MG63 (cell line): ENCODE measurements at places on chromosomes 5 and 9. TPM values are rescaled to one million over a fixed set of nuclear protein-coding genes. Genes with fewer than 3 reads are reported as not detected.
A peak's percentile ranks its signal among the peaks of the same experiment; 100 is the strongest.

Gene MSX2
- total RNA-seq = 8.5 and 10.7 TPM in 2 replicates

Gene ARHGEF37
- 0.17 and 1.1 TPM in 2 replicates for total RNA-seq

DNA sequence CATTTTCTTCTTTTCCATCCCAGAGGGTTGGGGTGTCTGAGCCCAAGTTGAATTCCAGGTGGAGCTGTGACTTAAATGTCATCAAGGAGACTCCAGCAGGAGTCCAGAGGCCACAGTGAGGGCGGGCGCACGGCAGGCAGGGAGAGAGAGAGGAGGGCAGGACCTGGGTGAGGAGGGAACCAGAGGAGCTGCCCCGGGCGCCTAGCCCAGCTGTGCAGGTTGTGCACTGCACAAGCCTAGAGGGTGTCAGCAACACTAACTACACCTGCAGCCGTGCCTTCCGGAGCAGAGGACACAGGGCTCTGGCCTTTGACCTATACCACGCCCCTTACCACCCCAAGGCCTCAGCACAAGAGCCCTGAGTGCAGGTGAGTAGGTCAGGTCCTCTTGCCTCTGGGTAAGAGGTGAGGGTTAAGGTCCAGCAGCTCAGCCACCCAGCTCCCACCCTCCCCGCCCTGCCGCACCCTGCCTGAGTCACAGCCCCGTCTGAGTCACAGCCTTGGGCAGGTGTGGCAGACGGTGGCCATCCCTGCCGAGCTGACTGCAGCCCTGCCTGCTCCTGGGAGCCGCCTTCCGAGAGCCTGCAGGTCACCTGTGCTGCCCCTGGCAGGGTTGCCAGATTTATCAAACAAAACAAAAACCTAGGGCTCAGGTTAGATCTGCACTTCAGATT is 6.4 kb upstream of the AGPAT2 start:
- DNase-seq = peak; percentile 69

Gene TSLP
- total RNA-seq = 0.43 TPM in 1 of 2 replicates, not detected in the other

DNA sequence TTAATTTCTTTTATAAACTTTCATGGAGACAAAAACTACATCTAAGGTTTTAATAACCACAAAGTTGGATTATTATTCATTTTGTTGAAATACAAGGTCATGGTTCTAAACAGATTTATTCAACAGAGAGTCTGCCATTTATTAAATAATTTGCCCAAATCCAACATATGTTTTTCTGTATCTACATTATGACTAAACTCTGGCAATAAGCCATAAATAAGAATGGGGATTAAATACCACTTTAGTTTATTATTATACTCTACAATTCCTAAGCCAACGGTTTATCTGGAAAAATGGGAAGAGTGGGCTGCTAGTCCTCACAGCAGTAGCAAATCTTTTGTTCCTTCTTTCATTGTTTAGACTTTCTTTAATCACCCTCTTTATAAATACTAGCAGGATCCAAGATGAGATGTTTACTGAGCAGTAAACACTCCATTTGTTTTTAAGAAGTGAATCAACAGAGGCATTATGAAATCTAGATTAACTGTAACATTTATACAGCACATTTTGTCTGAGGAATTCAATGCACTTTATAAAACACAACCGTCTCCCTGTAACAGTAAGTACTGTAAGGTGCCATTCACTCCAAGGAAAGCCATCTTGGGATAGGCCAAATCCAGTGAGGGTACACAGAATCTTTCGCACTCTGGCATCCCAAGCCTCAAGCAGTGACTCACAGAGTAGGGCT is 89.7 kb downstream of the DROSHA start:
- peak; percentile 45 for DNase-seq

DNA sequence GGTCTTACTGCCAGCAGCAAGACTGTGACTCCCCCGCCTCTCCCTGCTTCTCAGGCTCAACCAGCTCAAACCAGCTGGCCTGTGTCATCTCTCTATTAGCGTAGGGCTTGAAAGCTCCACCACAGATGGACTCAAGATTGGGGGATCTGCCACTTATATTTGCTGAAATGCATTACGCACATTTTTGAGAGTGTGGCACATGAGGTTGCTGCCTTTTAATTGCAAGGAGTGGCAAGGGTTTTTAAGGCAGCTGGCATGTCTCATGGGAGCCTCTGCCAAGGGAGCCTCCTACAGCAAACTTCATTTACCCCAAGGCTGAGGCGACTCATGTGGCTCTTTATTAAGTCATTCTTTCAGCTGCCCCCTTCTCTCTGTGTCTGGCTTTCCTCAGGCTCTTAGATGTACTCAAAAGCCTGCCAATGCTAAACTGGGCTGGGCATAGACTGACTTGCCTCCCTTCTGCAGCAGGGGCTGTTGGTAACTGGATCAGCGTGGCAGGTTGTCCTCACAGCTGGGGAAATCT is 219.3 kb downstream of the SMARCA2 start:
- peak; percentile 81 for DNase-seq

- DNase-seq = peak; percentile 38
Measured at GRCh38 chr5:19241690-19242089, 746.3 kb downstream of the CDH18 start.

DNA sequence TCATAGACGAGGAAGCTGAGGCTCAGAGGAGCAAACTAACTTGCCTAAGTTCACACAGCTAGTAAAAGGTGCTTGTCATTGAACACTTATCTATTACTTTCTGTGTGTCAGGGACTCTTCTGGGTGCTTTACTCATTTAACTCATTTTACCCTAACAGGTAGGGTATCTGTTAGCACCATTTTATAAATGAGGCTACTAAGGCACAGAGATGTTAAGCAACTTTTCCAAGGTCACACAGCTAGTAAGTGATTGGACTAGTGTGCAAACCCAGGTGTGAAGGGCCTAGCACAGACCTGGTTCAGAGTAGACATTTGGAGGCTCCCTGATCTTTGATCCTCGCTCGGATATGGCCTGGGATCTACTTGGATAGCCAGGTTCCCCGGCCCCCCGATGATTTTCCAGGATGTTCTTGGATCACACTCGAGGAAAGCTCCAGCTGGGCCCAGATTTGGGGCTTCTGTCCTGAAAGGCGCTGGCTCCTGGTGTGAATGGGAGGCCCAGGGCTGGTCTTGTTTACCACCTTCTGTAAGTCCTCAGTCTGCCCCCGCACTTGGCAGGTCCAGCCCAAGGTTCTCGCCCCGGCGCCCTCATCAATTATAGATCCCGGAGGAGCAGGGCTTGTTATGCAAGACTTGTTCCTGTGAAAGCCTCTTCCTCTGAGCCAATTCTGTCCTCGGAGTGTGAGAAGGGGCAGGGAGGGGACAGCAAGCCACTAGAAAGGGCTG is 37.5 kb downstream of the GSN start:
- no peak for DNase-seq

DNA sequence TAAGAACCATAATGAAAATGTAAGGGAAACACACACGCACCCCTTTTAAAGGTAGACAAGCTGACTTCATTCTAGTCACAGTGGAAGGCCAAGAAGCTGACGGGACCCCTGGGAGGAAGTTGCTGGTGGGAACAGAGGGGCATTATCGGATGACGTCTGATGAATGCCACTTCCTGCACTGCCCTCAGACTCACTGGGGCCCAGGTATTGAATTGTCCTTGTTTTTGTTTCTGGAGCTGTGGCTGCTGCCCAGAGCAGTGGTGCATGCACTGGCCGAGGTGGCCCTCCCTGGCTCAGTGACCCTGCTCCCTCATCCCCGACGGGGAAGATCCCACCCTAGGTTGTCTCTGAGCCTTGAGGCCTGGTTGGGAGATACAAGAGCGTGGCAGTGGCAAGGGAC is 15.3 kb upstream of the RPL26L1 start:
- no peak for DNase-seq

DNA sequence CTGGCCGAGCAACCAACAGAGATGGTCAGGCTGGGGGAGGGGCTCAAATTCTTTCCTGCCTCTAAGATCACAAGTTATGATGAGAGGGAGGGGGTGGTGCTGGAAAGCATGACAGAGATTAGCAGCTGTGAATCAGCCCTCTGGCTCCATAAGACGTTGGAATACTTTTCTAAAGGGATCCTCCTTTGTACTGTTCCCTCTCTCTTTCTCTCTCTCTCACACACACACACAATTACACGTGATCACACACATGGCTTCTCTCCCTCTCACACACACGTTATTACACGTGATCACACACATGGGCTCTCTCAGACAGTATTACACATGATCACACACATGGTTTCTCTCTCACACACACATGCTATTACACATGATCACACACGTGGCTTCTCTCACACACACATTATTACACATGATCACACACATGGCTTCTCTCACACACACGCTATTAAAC is at the start of gene SLC45A2:
TSS of gene SLC45A2 (minus strand) at position 23 of the 454 bp plus-strand sequence. CDS start 110 bp downstream, outside the sequence.
- no peak for DNase-seq

DNA sequence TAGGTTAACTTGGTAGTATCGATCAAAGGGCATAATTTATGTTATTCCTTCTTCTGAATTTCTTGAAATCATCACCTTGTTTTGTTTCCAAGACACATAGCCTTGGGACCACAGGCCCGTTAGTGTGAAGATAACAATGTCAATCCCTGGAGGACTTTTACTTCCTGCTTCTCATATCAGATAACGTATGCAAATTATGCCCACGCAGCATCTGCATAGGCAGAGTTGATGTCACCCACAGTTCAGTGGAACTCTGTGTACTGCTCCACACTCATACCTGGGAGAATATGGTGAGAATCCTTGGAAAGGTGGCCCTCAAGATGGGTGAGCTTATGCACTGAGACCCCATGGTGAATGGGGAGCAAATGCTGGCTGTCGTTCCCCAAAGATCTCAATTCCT is 95.0 kb downstream of the CFAP90 start:
- no peak for DNase-seq

GRCh38 chr9:123544007-123544827 is 188.2 kb downstream of the CRB2 start:
- no peak for DNase-seq

- peak; percentile 49 for DNase-seq
Measured at GRCh38 chr9:100473276-100474081, 530 bp downstream of the TMEFF1 start.

DNA sequence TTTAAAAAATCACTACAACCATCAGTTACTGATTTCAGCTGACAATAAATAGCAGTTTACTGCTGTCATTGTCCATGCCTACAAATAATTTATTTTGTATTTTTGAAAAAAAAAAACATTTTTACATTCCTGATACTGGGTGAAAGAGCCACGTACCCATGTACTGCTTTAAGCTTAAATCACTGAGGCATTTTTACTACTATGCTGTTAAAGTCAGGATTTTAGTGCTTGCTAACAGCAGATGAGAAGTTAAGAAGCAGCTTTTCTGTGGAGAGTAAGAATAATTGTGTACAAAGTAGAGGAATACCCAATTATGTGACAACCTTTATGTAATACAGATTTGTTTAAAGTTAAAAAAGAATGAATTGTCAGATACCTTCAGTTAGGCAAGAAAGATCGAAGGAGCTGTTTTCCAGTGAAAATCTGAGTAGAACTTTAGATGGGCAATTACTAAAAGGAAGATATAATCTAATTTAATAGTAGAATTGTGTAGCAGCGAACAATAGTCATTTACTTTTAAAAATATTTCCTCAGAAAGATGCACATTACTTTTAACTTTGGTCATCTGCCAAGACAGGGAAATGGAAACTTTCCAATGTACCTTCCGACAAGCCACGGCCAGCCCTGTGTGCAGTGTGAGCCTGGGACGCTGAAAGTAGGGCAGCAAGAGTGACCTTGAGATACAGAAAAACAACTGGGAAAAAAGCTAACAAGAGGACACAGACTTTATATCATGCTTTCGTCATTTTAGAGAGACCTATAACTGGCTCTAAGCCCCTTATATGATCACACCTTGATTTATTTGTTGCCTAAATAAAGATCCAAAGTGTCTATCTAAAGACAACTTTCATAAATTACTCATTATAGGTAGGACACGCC is 39.9 kb downstream of the RHOBTB3 start:
- no peak for DNase-seq

Gene BICD2
- 35.6 and 49.5 TPM in 2 replicates for total RNA-seq

Gene IL3
- total RNA-seq = not detected in 2 replicates

- no peak for DNase-seq
Measured at GRCh38 chr9:13608451-13608850, 329.0 kb upstream of the MPDZ start.

DNA sequence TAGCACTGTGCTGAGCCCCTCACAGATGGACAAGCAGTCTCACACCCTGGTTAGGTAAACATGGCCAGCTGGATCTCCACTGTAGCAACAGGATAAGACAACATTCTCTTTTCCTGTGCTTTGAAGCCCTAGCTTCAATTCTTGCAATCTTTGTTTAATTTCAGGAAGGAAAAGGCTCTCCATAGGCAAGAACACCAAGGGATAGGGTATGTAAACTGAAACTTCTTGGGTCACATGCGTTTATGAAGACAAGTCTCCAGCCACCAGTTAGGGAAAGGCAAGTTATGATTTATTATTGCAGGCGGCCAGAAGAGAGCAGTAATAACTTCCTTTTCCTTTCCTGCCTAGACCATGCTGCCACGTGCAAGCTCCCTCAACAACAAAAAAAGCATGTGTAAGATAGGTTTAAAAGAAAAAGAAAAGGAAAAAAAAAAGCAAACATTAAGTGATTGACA is 50.1 kb upstream of the POU5F2 start:
- no peak for DNase-seq

GRCh38 chr9:84925225-84925872 is 255.8 kb downstream of the NTRK2 start:
- no peak for DNase-seq

GRCh38 chr5:52693280-52693679 is 94.4 kb upstream of the ITGA1 start:
- peak; percentile 24 for DNase-seq

GRCh38 chr9:133506653-133507038 is 18.1 kb downstream of the MYMK start:
- DNase-seq = peak; percentile 44

Gene SCAI
- 13.2 and 25.5 TPM in 2 replicates for total RNA-seq

Gene GM2A
- 12.9 and 15.7 TPM in 2 replicates for total RNA-seq

GRCh38 chr5:143977891-143978461 is 166.0 kb downstream of the HMHB1 start:
- DNase-seq = peak; percentile 48

Gene SLC25A48
- not detected in 2 replicates for total RNA-seq

DNA sequence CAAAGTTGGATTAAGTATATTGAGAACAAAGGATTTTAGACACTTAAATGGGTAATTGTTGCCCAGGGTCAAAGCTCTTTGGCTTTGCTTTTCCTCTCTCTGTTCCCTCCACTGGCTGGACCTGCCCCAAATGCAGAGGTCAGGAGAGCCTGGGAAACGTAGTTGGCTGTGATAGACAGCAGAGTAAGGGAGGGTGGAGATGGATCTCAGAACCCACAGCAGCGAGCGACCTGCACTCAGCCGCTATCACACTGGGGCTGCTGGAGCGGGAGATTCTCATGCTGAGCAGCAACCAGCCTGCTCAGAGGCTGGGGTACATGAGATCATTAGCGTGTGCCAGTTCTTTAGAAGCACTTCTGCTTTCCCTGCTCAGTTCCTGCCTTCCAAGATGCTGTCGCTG is 71.8 kb upstream of the TTC23L start:
- DNase-seq = no peak

DNA sequence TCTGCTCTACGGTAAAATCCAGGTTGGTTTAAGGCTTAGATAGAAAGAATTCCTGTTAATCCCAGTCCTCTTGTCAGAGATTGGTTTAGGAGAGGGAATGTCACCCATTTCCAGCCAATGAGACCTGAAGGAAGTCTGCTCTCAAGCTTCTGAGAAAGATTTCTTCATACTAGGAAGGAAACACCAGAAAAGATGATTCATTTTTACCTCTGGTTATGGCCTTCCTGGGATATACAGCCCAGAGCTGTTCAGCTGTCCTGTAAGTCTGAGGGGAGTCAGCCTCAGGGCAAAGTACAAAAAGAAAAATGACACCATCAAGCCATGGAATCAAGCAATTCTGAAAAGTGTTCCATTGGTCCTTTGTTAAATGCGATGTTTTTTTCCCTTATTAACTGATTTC is 18.6 kb upstream of the CFAP95 start:
- DNase-seq = no peak
